ENCODE measurements at places on chromosomes 4 and X. TPM values are rescaled to one million over a fixed set of nuclear protein-coding genes. Genes with fewer than 3 reads are reported as not detected.

STPG2 gene
- not detected for total RNA-seq

IQCM gene
- not detected for total RNA-seq

USP26 gene
- total RNA-seq, result not detected

SPANXA1 gene
- not detected for total RNA-seq

ZNF630 gene
- 0.65 TPM for total RNA-seq

ENPP6 gene
- not detected for total RNA-seq

FGFBP2 gene
- total RNA-seq, result not detected

ENPEP gene
- not detected for total RNA-seq

UGT2A1 gene
- total RNA-seq, result 0.65 TPM

KLHL4 gene
- total RNA-seq, result 27.0 TPM

MAGEE1 gene
- total RNA-seq, result 1.2 TPM

PPEF2 gene
- not detected for total RNA-seq

IL13RA1 gene
- 52.6 TPM for total RNA-seq

ARX gene
- not detected for total RNA-seq

SLC10A3 gene
- 8.4 TPM for total RNA-seq

TIGD4 gene
- total RNA-seq, result 0.30 TPM

LGI2 gene
- total RNA-seq, result not detected

BEND4 gene
- 2.7 TPM for total RNA-seq

SLC10A6 gene
- total RNA-seq, result not detected

JADE3 gene
- total RNA-seq, result 12.0 TPM

NLGN4X gene
- total RNA-seq, result not detected

SEPSECS gene
- 6.5 TPM for total RNA-seq

GLOD5 gene
- not detected for total RNA-seq

TLL1 gene
- 10.1 TPM for total RNA-seq

GSX2 gene
- not detected for total RNA-seq

MND1 gene
- total RNA-seq, result 5.8 TPM

MAGEA2 gene
- total RNA-seq, result not detected

FANCB gene
- total RNA-seq, result 10.2 TPM

KIF4A gene
- total RNA-seq, result 22.5 TPM

FAM9B gene
- not detected for total RNA-seq

ARSD gene
- 22.9 TPM for total RNA-seq

FHIP1A gene
- under 0.01 TPM for total RNA-seq

NUP54 gene
- total RNA-seq, result 64.1 TPM

MAGEA8 gene
- not detected for total RNA-seq

SLC9B1 gene
- total RNA-seq, result 0.46 TPM

SLC2A9 gene
- 0.46 TPM for total RNA-seq

SPANXB1 gene
- not detected for total RNA-seq

CENPVL2 gene
- not detected for total RNA-seq

ADGRA3 gene
- total RNA-seq, result 16.3 TPM

Measured in epithelial cell of umbilical artery (primary cell).